Dorsolateral prefrontal cortex (tissue), 122 donors: ENCODE measurements at places on chromosomes 4 and X. TPM values are rescaled to one million over a fixed set of nuclear protein-coding genes. Genes with fewer than 3 reads are reported as not detected.

- DNase-seq, result no peak
These were observed 169.2 kb downstream of the BMPR1B start for GRCh38 chr4:94926936-94927335.

GRCh38 chr4:4871242-4871572 is 11.7 kb downstream of the MSX1 start:
- no peak for DNase-seq

The SCRG1 gene
- 18.2 TPM for total RNA-seq

The ARHGAP4 gene
- total RNA-seq, result 13.3 TPM

- no peak for DNase-seq
These were observed 26.1 kb downstream of the LAMTOR3 start for GRCh38 chr4:99868126-99868596.

- no peak for DNase-seq
These were observed 15.7 kb upstream of the MAGEA10 start for GRCh38 chrX:152154050-152154449.

DNA sequence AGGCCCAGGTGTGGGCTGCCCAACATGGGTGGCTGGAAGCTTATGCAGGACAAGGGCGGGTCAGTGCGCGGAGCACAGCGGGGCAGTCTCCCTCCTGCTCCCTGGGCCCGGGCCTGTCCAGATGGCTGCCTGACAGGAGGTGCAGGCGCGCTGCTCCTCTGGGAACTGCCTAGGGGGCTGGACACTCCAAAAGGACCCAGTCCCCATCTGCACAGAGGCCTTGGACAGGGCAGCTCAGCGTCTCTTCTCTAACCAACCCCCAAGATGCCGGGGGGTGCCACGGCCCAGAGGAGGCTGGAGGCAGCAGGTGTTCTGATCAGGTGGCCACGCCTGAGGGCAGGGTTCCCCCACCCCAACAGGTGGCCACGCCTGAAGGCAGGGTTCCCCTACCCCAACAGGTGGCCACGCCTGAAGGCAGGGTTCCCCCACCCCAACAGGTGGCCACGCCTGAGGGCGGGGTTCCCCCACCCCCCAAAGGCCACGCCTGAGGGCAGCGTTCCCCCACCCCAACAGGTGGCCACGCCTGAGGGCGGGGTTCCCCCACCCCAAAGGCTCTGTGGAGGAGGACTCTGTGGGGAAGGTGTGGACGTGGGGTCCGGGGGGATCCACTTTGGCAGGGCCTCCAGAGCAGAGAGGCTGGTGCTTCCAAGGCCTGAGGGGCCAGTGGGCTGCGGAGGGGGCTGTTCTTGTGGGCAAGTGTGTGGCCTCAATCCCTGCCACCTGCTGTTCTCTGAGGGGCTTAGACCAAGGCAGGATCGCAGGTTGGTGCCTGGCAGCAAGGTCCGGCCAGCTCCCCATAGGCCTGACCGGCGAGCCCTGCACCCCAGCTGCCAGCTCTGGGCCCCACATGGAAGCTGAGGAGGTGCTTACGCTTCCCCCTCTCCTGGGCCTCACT is 36.1 kb downstream of the CPLX1 start:
- DNase-seq, result no peak

- no peak for DNase-seq
These were observed 110.5 kb downstream of the AR start for GRCh38 chrX:67654301-67654700.

DNA sequence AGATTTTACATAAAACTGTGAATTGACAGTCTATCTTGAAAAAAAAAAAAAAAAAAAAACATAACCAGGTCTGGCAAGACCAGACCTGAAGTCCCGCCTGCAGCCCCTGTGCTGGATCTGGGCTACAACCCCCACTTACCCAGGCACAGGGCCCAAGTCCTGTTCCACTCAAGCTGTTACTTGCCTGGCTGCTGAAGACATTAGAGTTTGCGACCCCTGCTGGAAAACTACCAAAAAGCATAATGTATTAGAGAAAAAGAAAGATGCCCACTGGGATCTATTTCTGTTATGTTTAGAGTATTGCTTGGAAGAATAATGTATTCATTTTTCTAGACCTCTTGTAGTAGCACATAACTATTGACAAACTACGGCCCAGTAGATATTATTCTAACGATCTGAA is 4.7 kb downstream of the HS3ST1 start:
- DNase-seq, result no peak

DNA sequence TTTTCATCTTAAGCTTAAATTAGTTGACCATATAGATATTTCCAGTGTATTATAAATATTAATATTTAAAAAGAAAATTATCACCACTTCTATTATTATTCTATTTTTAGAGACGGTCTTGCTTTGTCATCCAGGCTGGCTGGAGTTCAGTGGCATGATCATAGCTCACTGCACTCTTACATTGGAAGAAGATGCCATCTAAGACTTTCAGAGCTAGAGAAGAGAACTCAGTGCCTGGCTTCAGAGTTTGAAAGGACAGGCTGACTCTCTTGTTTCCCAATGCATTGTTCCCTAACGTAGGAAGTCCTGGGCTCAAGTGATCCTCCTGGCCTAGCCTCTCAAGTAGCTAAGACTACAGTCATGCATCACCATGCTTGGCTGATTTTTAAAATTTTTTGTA is 75.9 kb downstream of the FIP1L1 start:
- DNase-seq, result no peak

The BGN gene
- 69.5 TPM for total RNA-seq

- DNase-seq, result no peak
These were observed 225.7 kb upstream of the ARX start for GRCh38 chrX:25241461-25241860.

DNA sequence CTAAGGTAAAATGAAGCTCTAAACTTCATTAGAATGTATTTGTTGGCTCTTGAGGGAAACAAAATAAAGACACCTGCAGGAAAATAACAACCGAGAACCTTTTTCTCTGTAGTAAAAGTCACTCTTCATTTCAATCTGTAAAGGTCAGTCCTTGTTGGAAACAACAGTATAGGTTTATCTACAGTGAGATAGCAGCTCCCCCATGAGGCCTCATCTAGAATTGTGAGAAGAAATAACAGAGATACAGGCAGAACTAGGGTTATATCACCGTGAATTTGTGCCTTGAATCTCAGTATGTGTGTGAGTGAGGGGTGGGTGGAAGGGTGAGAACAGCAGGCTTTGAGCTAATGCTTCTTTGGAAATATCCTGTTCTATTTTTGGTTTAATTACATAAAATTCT is 107.8 kb upstream of the FMR1 start:
- DNase-seq, result no peak

DNA sequence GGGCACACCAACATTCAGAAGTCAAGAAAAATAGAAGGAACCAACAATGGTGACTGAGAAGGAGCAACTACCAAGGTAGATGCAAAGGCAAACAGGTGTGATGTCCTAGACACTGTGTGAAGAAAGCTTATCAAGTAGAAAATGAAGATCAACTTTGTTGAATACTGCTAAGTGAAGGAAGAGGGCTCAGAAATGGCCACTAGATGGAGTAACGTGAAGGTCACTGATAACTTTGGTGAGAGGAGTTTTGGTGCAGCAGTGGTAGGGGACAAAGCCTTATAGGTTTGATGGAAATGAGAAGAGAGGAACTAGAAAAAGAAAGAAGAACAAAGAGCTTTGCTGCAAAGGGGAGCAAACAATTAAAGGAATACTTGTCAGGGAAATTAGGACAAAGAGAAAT is 23.5 kb downstream of the OTC start:
- DNase-seq, result no peak

DNA sequence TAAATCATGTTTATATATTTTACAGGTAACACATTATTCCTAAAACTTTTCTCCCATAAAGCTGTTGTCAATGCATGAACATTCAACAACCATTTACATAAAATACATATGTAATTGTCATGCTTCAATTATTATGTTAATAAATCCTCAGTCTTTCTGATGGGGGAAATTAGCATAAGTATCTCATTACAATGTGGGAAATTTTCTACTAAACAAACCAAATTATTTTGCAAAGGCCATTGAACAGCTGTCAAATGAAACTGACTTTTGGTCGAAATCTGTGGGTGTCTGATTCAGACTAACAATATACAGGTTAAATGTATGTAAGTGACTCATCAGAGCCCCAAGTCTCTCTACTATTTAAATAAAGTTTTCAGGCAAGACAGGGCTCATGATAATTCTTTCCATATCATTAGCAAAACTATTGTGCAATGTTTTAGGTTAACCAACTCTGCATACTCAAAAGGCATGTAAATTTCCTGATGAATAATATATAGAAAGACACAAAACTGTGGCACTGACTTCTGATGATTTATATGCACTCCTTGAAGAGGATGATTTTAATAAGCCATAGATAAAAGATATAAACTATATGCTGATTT is 795.3 kb upstream of the AADAT start:
- no peak for DNase-seq

GRCh38 chr4:103645991-103646390 is 73.8 kb downstream of the TACR3 start:
- no peak for DNase-seq

The ENPEP gene
- 1.8 TPM for total RNA-seq
